PC-3 (cell line): ENCODE measurements at places on chromosomes 12 and 14.
A peak's percentile ranks its signal among the peaks of the same experiment; 100 is the strongest.

DNA sequence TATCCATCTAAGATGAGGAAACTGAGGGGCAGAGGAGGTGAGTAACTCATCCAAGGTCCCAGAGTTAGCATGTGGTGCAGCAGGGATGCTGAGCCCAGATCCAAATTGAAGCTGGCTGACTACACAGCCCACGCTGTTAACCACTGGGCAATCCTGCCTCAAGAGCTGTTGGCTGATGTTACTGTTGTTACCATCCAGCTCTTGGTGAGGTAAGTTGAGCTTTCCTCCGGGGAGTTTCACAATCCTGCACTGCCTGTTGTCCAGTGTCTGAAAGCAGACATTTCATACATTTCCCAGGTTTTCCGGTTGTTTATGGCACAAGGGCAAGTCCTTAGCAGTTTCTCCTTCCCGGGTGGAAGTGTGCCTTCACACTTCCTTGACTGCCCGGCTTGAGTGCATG lies 14.5 kb downstream of the CYP46A1 start:
- no peak for DNase-seq

GRCh38 chr12:109844983-109845823 lies 12.0 kb upstream of the TRPV4 start:
- DNase-seq: peak; percentile 93

GRCh38 chr12:108514468-108514972 lies 557 bp upstream of the FICD start:
- DNase-seq: no peak

DNA sequence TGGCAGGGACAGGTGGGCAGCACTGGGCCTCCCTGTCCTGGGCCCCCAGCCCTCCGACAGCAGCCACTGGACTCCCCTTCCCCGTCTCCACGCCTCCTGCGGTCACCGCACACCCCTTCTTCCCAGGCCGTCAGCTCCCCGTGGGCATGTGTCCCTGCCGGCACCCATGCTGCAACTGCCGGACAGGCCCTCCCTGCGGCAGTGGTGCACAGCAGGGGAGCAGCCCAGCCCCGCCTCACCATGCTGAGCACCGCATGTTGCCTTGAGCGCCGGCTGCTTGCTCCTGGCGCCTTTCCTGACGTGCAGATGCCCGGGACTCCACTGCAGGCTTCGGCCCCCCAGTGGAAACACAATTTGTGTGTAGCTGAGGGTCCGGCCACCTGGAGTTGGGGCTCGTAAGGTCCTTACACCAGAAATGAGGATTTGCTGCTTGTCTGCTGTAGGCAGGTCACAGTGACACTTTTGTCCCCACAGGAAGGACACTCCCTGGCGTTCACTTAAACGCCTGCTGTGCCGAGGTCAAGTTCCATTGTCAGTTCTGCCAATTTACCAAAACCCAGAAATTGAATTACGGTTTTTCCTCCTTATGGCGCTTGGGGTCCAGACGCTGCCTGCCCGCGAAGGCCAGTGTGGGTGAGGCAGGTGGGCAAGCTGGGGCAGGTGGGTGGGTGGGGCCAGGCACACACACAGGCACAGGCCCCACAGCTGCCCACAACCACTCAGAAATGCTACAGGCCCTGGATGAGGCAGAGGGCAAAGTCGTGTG lies 28.2 kb upstream of the MMP17 start:
- no peak for DNase-seq

DNA sequence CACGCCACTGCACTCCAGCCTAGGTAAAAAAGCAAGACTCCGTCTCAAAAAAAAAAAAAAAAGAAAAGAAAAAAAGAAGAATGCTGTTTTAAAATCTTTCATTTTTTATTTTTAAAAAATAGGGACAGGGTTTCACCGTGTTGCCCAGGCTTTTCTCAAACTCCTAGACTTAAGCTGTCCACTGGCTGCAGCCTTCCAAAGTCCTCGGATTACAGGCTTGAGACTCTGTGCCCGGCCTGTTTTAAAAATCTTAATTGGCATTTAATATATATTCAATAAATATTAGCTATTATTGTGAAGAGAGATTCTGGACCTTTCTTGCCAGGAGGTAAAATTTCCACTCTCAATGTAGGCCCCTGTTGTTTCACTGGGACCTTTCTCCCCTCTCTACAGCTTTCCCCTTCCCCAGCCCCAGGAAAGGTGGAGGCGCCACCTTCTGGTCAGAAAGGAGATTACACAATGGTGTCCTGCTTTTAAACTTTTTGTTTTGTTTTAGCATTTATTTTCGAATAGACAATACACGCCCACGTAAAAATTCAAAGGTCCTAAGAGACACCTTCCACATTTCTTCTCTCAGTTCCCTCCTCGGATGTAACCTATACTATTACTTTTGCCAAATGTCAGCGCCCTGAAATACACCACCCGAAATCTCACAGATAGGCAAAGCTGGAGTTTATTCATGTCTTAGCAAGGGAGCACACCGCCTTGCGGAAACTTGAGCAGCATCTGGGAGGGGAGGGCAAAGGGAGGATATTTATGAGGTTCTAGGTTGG lies 23.8 kb upstream of the PHC1 start:
- DNase-seq: peak; percentile 59

DNA sequence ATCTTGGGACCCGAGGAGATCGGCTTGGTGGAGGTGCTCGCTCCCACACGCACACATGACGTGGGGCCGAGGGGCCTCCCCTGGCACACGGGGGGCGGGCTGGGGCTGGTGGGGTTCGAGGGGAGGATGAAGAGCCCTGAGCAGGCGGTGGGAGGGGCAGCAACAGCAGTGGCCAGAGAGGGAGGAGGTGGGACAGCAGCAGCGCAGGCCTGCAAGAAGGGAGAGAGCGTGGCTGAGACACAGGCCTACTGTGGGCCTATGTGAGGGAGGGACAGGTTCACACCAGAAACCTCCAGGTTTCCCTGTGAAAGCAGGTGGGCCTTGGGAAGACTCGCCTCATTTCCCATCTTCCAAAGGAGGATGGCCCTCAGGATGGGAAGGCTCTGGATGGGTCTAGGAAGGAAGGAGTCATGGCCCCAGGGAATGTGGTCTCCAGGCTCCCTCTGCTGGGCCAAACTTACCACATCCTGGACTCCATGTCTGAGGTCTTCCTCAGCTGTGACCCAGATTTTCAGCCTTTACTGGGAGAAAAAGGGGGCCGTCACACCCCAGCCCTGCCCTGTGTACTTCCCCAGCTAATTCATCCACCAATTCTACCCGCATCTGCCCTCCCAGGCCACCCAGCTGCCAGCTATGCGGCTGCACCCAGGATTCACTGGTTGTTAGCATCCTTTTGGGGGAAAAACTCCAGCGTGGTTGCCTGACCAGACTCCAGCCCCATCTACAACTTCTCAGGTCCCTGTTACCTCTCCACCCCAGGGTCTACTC lies 2.8 kb downstream of the PIANP start:
- peak; percentile 60 for DNase-seq

DNA sequence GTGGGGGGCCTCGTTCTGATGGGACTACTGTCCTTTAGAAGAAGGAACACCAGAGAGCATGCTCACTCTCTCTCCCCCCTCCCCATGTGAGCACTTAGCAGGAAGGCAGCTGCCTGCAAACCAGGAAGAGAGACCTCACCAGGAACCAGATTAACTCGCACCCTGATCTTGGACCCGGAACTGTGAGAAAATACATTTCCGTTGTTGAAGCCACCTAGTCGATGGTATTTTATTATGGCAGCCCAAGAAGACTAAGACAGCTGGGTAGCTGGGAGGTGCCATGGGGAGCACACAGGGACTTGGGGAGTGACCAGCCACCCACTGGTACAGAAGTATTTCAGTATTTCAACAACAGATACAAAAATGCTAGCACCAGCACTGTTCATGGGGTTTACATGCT lies 59.0 kb downstream of the VCPKMT start:
- no peak for DNase-seq
